ENCODE measurements at places on chromosomes 1 and 21. TPM values are rescaled to one million over a fixed set of nuclear protein-coding genes. Genes with fewer than 3 reads are reported as not detected.

Gene TMEM54
- total RNA-seq = 41.6 TPM

Gene MAP1LC3C
- 0.13 TPM for total RNA-seq

Gene PKLR
- not detected for total RNA-seq

Gene CAMSAP2
- total RNA-seq = 32.8 TPM

Gene FAM72B
- 9.5 TPM for total RNA-seq

Gene DEGS1
- 65.6 TPM for total RNA-seq

Gene DCDC2B
- total RNA-seq = not detected

Gene AMY2A
- total RNA-seq = not detected

Gene KCNE2
- not detected for total RNA-seq

Gene CENPL
- total RNA-seq = 28.0 TPM

Gene PCP4L1
- not detected for total RNA-seq

Gene KRTAP20-1
- not detected for total RNA-seq
